CD8-positive, alpha-beta memory T cell (primary cell): ENCODE measurements at places on chromosomes 4 and X. TPM values are rescaled to one million over a fixed set of nuclear protein-coding genes. Genes with fewer than 3 reads are reported as not detected.
A peak's percentile ranks its signal among the peaks of the same experiment; 100 is the strongest.

DNA sequence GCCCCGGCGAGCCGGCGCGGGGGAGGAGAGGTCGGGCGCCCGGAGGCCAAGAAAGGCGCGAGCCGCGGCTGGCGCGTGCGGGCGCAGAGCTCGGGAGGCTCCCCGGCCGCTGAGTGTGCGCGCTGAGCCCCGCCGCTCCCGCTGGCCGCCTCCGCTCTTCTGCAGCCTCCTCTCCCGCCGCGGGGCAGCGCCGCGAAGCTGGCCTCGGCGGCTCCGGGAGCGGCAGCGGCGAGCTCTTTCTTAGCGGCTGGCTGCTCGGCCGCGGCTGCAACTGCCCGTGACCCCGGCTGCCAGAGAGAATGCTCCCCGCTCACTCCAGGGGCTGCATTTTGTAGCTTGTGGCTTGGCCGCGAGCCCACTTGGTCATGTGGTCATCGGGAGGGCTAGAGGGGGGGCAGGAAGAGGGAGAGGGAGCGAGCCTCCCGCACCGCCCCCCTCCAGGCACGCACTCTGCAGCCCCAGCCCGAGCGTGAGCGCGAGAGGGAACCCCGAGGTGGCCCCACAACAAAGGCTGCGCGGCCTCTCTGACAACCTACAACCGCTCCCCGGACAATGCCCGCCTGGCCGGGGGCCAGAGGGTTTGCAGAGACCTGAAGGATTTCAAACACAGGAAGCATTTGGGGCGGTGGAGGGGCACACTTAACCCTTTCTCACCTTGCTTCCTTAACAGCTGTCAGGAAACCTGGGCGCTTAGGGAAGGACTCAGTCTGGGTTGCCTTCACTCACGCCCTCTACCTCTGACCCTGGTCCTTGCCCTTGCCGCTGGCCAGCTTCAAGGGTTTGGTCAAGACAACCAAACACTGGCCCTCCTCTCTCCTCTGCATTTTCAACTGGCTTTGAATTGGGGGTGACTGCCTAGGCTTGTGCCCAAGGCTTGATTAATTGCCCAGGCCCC lies at the start of gene APLN:
TSS of gene APLN (minus strand) at position 305 of the 895 bp plus-strand sequence. CDS start 326 bp downstream, outside the sequence.
- H3K4me1 ChIP-seq: peaks cover 5% of the 10 kb centered on the region
- H3K27me3 ChIP-seq: peaks cover 6% of the 10 kb centered on the region
- H3K27ac ChIP-seq: no peak within 1 kb of the TSS
- no peaks in the 10 kb centered on the region for H3K36me3 ChIP-seq
- peak; percentile 12 for DNase-seq

KDR gene
- polyA plus RNA-seq: not detected

- H3K27me3 ChIP-seq: no peaks in the 10 kb centered on the region
- DNase-seq: no peak
- no peak overlapping the region for H3K4me3 ChIP-seq
- H3K27ac ChIP-seq: no peak overlapping the region
- no peaks in the 10 kb centered on the region for H3K36me3 ChIP-seq
These were observed 39.1 kb downstream of the CLOCK start for GRCh38 chr4:55507612-55508011.

HTATSF1 gene
- polyA plus RNA-seq: 73.1 TPM

DNA sequence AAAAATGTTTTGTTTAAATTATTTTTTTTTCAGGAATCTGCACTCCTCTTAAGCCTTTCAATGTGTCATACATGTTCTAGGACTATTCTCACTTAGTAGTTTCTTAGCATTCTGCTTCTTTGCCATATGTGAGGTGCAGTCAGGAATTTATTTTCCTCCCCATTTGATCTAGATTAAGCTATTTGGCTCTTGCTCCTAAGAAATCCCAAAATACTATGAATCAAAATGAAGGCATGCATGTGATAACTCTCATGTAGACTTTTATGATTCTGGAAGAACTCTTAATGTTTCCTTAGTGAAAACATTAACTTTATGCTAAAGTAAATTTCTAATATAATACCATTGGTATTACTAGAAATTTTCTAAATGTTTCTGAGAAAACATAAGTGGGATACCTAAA lies 664.5 kb downstream of the RAPGEF2 start:
- H3K4me1 ChIP-seq: no peaks in the 10 kb centered on the region
- H3K4me3 ChIP-seq: no peak overlapping the region
- DNase-seq: no peak
- H3K27ac ChIP-seq: no peak overlapping the region
- H3K36me3 ChIP-seq: no peaks in the 10 kb centered on the region

RAB39B gene
- polyA plus RNA-seq: 7.2 TPM

DNA sequence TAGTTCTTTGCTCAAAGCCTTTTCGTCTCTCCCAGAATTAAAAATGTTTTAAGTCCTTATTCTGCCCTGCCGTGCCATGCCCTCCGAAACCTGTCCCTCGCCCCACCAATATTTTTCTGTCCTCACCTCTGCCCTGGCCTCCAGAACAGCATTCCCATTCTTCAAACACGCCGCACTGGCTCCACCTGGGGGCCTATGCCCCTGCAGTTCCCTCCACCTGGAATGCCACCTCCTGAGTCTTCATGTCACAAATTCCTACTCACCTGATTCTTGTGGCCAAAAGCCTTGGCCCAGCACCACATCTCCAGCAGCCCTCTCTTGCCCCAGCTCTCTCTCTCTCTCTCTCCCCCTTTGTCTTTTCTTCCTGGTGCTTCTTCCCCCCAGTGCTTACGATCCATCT lies 91.6 kb downstream of the APBB2 start:
- no peak overlapping the region for H3K27ac ChIP-seq
- no peak overlapping the region for H3K4me3 ChIP-seq
- no peaks in the 10 kb centered on the region for H3K27me3 ChIP-seq
- no peaks in the 10 kb centered on the region for H3K4me1 ChIP-seq
- no peak for DNase-seq

GRCh38 chrX:46198858-46199257 lies 346.4 kb downstream of the ZNF674 start:
- no peaks in the 10 kb centered on the region for H3K36me3 ChIP-seq
- DNase-seq: no peak
- H3K4me1 ChIP-seq: no peaks in the 10 kb centered on the region
- H3K27me3 ChIP-seq: no peaks in the 10 kb centered on the region
- H3K27ac ChIP-seq: no peak overlapping the region

PPBP gene
- polyA plus RNA-seq: not detected

DNA sequence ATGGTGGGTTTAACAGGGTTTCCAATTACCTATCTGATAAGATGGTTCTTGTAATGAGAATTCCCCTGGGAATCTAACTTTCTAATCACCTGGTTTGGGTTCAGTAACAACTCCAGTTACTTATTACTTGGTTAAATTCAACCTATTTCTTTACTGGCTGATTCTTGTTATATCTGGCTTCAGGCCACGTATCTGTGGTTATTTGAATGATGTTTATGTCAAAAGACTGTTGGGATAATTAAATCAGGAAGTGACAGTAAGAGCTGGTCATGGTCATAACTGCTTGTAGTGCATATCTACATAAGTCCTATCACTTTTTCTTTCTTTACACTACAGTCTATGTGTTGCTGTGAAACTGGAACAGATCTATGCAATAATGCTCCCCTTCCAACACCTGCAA lies 108.1 kb downstream of the MID1 start:
- DNase-seq: no peak
- no peak overlapping the region for H3K4me3 ChIP-seq
- no peaks in the 10 kb centered on the region for H3K27me3 ChIP-seq
- H3K4me1 ChIP-seq: no peaks in the 10 kb centered on the region

GRCh38 chr4:139530833-139531427 lies 25.1 kb downstream of the SETD7 start:
- H3K27me3 ChIP-seq: no peaks in the 10 kb centered on the region
- peaks cover 11% of the 10 kb centered on the region for H3K4me1 ChIP-seq
- H3K4me3 ChIP-seq: no peak overlapping the region
- H3K36me3 ChIP-seq: no peaks in the 10 kb centered on the region

DNA sequence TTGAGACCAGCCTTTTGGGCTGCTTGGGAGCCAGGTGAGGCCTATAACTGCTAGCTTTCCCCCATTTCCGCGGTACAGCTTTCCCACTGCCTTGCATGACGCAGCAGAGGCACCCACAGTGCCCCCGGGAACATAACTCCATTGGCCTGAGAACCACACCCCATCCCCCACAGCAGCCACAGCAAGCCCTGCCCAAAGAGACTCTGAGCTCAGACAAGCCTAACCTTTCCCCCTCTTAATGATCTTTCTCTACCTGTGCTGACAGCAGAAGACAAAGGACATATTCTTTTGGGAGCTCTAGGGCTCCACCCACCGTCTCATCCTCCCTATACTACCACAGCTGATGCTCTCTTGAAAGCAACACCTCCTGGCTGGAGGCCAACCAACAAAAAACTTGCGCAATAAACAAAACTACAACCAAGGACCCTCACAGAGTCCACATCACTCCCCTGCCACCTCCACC lies 114.8 kb downstream of the FANCB start:
- no peak overlapping the region for H3K4me3 ChIP-seq
- H3K4me1 ChIP-seq: no peaks in the 10 kb centered on the region
- no peak overlapping the region for H3K27ac ChIP-seq
- H3K27me3 ChIP-seq: no peaks in the 10 kb centered on the region
- no peaks in the 10 kb centered on the region for H3K36me3 ChIP-seq

AWAT2 gene
- polyA plus RNA-seq: not detected

DNA sequence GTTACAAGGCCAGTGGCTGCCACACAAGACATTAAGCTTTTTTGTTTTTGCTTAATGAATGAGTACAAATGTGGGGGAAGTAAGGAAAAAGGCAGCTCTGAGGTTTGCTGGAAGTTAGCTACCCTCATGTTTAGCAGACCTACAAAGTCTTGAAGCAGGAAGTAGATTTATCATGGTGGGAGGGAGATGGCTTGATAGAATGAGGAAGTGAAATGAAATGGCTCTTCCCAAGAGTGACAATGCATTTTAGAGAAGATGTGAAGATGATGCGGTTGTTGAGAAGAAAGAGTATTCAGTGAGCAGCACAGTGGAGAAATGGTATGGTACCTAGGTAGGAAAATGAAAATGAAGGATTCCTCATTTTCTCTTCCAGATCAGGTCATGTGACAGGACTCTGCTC lies 108.0 kb downstream of the SLIT2 start:
- no peaks in the 10 kb centered on the region for H3K27me3 ChIP-seq
- no peaks in the 10 kb centered on the region for H3K36me3 ChIP-seq
- no peak overlapping the region for H3K27ac ChIP-seq

DNA sequence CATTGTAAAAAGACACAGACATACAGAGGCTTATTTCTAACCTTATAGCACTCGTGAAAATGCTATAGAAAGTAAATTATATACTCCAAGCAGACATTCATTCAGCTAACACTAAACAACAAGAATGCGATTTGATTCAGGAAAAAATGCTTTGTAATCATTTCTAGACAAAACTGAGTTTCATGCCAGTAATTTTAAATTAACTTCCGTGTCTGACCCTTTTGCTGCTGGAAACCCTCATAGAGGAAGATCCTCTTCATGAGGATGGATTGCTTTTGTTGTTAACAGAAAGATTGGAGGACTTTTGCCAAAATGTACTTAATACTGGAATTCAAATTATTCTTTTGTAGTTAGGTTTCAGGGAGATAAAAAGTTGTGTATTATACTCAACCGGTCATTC lies 43.3 kb downstream of the GUCY1A1 start:
- H3K27me3 ChIP-seq: no peaks in the 10 kb centered on the region
- H3K4me1 ChIP-seq: no peaks in the 10 kb centered on the region
- H3K36me3 ChIP-seq: no peaks in the 10 kb centered on the region
- no peak overlapping the region for H3K27ac ChIP-seq
- H3K4me3 ChIP-seq: no peak overlapping the region
- no peak for DNase-seq

DNA sequence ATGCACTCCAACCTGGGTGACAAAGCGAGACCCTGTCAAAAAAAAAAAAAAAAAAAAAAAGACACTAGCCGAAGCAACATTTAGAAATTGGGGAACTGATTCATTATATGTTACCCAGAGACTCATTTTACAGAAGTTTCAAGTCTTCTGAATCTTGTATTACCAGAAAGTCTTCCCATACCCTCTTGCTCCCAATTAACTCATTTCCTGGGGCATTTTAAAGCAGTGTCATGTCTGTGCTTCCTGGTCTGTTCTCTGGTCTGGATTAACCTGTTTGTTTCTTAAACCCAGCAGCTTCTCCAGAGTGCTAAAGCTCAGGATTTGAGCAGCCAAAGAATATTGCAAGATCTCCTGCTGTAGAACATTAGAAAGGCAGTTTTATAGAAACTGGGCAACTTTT lies 43.7 kb downstream of the FRMPD3 start:
- no peak for DNase-seq
- no peaks in the 10 kb centered on the region for H3K27me3 ChIP-seq
- H3K4me3 ChIP-seq: no peak overlapping the region
- H3K4me1 ChIP-seq: no peaks in the 10 kb centered on the region
- no peaks in the 10 kb centered on the region for H3K36me3 ChIP-seq

GRCh38 chr4:8914461-8915171 lies 43.0 kb upstream of the HMX1 start:
- H3K27me3 ChIP-seq: no peaks in the 10 kb centered on the region
- H3K27ac ChIP-seq: no peak overlapping the region
- H3K36me3 ChIP-seq: no peaks in the 10 kb centered on the region
- peaks cover 3% of the 10 kb centered on the region for H3K4me1 ChIP-seq
- H3K4me3 ChIP-seq: no peak overlapping the region
- DNase-seq: no peak

GRCh38 chr4:87118826-87119225 lies 101.6 kb downstream of the KLHL8 start:
- peaks cover 18% of the 10 kb centered on the region for H3K36me3 ChIP-seq
- H3K4me3 ChIP-seq: no peak overlapping the region
- no peak overlapping the region for H3K27ac ChIP-seq
- H3K27me3 ChIP-seq: no peaks in the 10 kb centered on the region

PTCHD1 gene
- polyA plus RNA-seq: not detected

EPHA5 gene
- polyA plus RNA-seq: not detected

BEX3 gene
- polyA plus RNA-seq: 33.7 TPM

DNA sequence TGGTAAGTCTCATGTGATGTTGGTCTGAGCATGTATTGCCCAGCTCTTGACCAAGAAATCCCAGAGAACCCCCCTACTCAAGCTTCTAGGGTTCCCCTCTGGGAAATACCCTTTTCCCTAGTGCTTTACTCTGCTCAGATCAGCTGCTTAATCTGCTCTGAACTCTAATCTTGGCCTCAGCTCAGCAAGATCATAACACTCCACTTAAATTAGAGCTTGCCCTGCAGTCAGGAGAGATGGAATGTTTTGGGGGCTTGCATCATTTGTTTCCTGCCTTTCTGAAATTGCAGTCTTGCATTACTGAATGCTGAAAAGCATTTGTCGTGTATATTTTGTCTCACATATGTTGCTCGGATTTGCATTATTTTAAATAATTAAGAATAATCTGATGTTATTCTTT lies 1153.6 kb downstream of the FSTL5 start:
- no peaks in the 10 kb centered on the region for H3K36me3 ChIP-seq
- no peaks in the 10 kb centered on the region for H3K4me1 ChIP-seq
- H3K27me3 ChIP-seq: no peaks in the 10 kb centered on the region
- H3K27ac ChIP-seq: no peak overlapping the region
- no peak for DNase-seq

DNA sequence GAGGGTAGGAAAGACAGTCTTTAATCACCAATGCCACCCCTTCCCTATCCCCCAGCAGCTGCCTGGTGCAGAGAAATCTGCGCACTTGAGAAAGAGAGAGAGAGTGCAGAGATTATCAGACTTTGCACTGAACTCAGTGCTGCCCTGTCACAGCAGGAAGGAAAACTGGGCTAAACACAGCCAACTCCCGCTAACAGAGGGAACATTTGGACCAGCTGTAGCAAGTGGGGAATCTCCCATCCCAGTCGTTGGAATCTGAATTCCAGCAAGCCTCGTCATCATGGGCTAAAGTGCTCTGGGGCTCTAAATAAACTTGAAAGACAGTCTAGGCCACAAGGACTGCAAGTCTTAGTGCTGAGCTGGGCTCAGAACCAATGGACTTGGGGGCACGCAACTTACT lies 168.7 kb downstream of the DLG3 start:
- H3K4me3 ChIP-seq: no peak overlapping the region
- H3K27me3 ChIP-seq: no peaks in the 10 kb centered on the region
- no peaks in the 10 kb centered on the region for H3K36me3 ChIP-seq
- H3K27ac ChIP-seq: no peak overlapping the region
- H3K4me1 ChIP-seq: no peaks in the 10 kb centered on the region
- DNase-seq: no peak
